ENCODE measurements at places on chromosomes 5 and 9. TPM values are rescaled to one million over a fixed set of nuclear protein-coding genes. Genes with fewer than 3 reads are reported as not detected.

GRCh38 chr5:29134418-29134817, 2059.1 kb upstream of the CDH6 start:
- DNase-seq = no peak

GRCh38 chr5:178535299-178536175, 54.7 kb downstream of the COL23A1 start:
- peak; percentile 64 for DNase-seq

The FRMPD1 gene
- total RNA-seq = under 0.01 TPM

The TTC16 gene
- total RNA-seq = 6.6 TPM

The MXD3 gene
- 29.5 TPM for total RNA-seq

DNA sequence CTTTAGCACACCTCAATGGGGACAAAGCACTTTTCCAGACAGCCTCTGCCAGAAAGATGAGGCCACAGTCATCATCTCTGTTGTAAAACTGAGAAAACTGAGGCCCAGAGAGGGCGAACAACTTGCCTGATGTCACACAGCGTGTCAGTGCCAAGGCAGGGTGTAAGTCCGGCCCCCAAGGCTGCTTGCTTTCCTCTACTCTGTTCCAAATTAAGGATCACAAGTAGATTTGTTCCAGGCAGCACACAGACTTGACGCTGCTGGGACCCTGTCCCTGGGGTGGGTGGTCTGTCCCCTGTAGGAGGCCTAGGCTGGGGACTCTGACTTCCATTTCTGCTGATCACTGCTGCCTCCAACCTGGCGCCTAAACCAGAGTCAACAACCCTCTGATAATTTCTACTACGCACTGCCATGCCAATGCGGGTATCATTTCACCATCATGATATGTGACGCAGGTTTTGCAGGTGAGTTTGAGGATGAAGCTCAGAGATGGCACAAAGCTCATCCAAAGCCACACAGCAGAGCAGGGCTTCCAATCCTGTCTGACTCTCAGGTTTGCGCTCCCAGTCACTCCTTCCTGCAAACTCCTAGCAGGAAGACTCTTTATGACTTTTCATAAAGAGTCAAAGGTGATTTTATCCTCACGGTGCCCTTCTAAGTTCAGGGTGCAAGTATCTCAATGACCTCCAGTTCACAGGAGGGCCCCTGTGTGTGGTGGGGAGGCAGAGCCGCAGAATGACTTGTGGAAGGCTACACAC, 13.5 kb upstream of the RALGDS start:
- DNase-seq = no peak

- DNase-seq = no peak
Measured at GRCh38 chr5:8456846-8457186, 587.9 kb downstream of the MTRR start.

DNA sequence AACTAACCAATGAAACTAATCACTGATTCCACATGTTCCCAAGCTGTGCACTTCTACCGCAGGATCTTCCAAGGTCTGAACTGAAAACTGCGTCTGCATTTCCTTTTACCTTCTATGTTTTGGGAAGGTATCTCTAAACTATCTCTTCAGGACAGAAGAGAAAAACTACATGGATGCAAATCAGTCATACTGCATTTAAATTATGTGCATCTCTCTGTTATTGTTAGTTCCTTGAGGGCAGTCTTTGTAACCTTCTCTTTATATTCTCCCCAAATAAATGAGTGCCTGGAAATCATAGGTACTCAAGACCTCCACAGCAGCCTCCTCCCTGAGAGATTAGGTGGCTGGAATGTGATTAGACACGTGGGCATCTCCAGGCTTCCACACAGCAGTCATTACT, 17.1 kb downstream of the MTX3 start:
- no peak for DNase-seq
